HEK293T (cell line): ENCODE measurements at places on chromosomes 7 and 10.

DNA sequence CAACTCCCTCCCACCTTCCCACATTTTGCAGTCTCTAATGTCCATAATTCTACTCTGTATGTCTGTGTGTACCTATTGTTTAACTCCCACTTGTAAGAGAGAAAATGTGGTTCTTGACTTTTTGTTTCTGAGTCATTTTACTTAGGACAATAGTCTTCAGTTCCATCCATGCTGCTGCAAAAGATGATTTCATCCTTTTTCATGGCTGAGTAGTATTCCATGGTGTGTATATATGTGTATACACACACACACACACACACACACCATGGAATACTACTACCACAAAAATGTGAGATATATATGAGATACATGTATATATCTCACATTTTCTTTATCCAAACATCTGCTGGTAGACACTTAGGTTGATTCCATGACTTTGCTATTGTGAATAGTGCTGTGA, 182.1 kb upstream of the GALNT17 start:
- no peak for DNase-seq

- no peak for DNase-seq
Observed at GRCh38 chr7:139758388-139758787, 19.4 kb downstream of the HIPK2 start.

DNA sequence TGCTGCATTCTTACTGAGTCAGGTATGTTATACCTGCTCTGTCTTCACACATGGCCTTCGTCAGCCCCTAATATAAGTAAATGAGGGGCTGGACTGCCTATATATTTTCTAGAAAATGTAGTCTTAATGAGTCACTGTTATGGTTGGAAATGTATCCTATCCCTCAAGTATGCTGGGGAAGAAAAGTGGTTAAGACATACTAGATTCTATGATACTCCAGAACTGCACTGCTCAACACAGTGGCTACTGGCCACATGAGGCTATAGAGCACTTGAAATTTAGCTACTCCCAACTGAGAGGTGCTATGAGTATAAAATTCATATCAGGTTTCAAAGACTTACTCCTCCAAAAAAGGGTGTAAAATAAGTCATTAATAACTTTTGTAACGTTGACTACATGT, 104.3 kb upstream of the STEAP1B start:
- no peak for DNase-seq

DNA sequence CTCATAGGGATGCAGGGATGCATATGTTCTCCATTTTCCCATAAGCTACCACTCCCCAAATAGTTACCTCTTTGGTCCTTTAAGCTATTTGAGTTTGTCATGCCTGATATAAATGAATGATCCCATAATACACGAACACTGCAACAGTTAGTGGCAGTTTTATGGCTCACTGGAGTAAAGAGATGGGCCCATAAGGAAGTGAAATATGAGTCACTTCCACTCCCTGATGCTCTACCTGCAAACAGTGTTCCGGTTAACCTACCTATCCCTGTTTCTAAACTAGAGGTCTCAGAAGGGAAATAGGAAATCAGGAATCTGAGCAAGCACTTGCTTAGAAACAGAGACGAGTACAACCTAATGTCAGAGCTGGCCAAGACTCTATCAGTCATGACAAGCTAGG, 71.7 kb downstream of the CALD1 start:
- DNase-seq = no peak

DNA sequence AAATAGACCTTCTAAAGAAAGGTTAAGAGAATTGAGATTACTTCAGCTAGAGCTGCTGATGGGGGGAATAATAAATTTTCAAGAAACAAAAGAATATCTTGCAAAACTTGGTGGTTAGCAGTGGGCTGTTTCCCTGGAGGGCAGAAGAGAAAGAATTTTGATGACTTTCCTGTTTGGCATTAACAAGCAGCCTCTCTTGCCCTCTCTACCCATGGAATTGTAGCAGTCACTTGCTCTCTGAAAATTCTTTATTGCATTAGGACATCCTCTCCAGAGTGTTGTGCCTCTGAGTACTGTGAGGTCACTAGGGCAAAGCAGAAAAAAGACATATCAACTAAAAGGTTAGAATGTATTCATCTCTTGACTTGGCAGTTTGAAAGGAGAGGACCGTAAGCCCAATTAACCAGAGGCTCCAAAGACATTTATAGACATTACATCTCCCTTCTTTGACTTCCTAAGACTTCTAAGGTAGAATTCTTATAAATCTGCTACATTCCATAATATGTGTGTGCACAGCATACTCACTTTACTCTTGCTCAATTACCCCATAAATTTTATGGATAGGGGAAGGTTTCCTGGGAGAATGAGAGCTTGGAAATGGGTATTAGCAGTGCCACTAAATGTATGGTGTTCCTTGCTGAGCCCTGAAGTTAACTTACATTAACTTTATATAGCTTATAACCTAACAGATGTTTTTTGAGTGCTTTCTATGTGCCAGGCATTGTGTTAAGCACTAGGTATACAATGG, 215.3 kb downstream of the KIF20B start:
- no peak for DNase-seq

DNA sequence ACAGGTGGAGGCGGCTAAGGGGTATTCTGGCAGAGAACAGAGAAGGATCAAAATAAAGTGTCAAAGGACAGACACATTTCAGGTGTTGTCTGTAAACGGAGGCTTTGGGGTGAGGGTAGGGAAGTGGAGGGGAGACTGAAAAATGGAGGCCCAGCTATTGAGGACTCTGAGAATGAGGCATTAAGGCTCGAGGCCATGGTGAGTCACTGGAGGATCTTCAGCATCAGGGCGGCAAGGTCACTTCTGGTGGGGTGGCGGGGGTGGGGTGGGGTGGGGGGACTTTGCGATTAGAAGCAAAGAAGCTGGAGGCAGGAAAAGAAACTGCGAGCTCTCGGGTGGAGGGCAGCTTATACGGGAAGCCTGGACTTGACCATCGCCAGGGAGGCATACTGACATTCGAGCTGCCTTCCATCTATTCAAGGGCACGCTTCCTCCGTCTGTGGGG, 58.4 kb upstream of the PCGF5 start:
- DNase-seq = peak; percentile 12

DNA sequence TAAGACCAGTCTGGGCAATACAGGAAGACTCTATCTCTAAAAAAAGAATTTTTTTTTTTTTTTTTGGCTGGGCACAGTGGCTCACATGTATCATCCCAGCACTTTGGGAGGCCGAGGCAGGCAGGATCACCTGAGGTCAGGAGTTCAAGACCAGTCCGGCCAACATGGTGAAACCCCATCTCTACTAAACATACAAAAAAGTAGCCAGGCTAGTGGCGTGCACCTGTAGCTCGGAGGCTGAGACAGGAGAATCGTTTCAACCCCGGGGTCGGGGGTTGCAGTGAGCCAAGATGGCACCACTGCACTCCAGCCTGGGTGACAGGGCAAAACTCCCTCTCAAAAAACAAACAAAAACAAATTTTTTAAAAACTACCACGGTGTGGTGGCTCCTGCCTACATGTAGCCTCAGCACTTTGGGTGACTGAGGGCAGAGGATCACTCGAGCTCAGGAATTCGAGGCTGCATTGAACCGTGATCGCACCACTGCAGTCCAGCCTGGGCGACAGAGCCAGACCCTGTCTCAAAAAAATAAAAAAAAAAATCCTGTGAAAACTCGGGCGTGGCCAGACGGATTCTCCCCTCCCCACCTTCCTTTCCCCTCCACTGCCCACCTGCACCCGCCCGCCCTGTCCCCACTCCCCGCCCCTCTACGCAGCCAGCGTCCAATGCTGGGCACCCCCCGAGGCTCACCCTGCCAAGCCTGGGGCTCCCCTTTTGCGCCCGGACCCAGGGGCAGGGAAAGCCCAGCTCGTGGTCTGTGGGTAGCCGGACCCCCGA, 745 bp upstream of the ORAI2 start:
- DNase-seq = no peak
